ENCODE measurements at places on chromosomes 2 and 18.

DNA sequence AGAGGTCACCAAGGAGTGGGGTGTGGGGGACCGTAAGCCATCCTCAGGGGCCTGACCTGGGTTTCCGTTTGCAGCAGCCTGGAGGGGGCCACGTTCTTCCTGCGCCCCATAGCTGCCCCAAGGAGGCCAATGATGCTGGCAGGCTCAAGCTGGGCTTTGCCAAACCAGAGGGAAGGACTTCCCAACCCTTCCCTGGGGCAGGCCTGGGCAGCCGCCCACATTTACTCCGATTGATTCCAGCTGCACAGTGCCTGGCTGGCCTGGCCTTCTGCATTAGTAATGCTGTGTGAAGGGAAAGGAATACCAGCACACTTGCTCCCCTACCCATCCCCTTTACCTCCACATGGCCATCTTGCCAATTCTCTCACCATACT, 360.6 kb upstream of the SLC14A2 start:
- ATAC-seq: peak; percentile 83

DNA sequence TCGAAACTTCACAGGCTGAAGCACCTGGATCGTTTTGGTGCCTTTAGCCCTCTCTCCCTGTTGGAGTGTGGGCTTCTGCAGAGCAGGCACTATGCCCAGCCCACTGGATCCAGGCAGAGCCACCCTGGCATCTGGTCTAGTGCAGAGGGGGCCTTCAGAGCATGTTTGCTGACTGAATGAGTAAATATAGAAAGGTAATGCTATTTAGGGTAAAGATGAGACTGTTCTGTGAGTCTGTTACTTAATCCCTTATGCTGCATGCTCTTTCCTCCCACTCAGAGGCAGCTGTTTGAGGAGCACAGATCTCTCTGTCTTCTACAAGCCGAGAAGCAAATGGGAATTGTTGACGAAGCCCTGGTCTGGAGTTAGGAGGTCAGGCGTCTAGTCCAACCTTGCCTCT, 130.2 kb downstream of the RGPD3 start:
- ATAC-seq: no peak

DNA sequence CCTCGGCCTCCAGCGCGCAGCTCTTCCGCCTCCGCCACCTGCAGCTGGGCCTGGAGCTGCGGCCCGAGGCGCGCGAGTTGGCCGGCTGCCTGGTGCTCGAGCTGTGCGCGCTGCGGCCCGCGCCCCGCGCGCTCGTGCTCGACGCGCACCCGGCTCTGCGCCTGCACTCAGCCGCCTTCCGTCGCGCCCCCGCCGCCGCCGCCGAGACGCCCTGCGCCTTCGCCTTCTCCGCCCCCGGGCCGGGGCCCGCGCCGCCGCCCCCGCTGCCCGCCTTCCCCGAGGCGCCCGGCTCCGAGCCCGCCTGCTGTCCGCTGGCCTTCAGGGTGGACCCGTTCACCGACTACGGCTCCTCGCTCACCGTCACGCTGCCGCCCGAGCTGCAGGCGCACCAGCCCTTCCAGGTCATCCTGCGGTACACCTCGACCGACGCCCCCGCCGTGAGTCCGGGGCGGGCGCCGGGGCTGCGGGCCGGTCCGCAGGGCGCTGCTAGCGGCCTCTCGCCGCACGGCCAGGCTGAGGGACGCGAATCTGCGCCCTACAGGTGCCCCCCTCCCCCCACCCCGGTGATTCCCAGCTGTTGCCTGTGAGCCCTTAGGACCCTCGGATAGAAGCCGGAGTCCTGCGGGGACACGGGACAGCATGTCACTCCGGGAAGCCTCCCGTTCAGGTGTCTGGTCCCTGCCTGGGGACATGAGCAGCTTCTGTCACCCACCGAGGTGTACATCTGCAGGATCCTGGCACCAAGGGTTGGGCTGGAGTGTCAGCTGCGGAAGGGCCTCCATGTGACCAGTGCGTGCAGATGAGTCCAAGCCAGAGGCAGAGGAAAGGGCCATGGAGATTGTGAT, 616 bp downstream of the RNPEPL1 start:
- no peak for ATAC-seq

DNA sequence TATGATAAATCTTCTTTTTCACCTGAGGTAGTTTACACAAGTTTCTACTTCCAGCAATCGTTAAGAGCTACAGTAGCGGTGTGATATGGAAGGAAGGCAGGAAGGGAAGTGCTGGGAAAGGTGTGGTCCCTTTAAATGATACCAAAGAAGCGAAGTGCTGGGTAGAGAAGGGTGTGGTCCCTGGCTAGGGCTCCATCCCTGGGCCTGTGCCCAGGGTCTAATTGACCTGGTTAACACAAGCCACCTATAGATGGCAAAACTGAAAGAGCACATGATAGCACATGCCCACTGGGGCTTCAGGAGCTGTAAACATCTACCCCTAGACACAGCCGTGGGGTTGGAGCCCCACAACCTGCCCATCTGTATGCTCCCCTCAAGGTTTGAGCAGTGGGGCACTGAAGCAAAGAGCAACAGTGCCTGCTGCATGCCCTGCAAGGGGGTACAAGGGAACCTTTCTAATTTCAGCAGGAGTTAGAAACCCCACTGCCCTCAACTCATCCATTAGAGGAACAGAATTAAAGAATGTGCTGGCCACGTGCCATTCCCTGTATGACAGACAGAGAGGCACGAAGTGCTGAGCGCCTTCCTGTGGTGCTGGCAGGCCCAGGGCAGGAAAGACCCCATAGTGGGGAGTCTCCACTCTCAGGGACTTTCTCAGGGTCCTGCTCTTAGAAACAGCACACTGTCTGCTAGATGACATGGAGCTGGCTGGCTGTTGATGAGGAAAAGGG, 153.1 kb upstream of the LMAN1 start:
- ATAC-seq: no peak

DNA sequence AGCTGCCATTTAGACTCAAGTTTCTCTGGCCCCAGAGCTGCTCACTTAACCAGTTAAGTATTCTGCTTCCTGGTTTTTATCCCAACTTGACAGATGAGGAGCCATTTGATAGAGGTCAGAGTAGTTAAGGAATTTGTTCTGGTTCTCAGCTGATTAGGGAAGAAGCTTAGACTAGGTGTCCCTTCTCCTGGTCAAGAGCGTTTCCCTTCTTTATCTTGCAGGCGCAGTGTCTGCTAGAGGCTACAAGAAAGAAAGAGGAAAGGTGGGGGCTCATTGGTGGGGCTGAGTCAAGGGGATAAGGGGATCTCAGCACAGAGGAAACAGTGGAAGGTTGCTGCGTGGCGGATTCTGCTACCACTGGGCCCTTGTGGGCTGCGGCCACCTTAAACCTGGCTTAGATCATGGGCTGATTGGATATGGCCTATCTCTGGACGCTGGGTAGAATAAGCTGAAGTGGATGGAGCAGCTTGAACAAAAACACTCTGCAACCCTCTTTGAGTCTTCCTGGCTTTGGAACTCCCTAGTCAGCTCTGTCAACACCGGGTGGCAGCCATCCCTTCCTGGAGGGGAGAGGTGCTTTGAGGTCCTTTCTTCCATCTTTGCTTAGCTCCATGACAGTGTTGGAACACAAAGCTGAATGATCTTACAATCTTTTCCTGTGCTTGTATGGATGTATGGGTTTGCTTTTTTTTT, 70.8 kb downstream of the QPCT start:
- peak; percentile 72 for ATAC-seq

DNA sequence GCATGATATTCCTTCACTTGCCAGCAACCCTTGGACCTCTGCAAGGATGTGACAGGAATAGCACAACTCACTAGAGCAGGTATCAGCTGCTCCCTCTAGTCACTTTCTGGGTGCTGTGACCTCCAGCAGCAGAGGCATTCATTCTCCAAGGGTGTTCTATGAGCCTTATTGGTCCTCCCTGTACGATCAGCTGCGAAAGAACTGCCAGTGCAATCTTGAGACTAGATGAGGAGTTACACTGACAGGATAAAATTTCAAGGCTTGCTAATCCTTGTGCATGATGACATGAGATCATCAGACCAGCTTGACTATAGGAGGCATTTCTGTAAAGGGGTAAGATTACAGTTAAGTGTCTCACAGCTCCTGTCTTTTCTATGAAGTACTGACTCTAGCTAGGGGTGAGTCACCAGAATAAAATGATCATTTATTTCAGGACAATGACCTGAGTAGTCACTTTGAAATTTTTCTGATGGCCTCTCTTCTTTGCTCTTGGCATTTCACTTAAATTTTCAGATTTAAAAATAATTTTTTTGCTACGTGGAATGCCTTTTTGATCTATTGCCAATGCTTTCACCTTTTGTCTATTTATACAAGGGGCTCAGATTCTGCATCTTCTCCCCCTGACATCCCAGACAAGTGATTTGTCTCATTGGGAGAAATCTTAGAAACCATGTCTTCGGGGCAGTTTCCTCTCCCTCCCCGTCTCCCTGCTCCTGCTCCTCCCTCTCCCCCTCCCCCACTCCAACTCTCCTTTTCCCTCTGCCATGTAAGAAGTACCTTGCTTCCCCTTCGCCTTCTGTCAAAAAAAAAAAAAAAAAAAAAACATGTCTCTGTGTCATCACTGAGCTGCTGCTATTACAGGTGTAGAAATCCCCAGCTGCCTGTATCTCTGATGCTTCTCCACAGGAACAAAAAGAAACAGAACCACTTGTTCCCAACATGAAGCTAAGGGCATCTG, 49.2 kb upstream of the FRZB start:
- peak; percentile 99 for ATAC-seq

DNA sequence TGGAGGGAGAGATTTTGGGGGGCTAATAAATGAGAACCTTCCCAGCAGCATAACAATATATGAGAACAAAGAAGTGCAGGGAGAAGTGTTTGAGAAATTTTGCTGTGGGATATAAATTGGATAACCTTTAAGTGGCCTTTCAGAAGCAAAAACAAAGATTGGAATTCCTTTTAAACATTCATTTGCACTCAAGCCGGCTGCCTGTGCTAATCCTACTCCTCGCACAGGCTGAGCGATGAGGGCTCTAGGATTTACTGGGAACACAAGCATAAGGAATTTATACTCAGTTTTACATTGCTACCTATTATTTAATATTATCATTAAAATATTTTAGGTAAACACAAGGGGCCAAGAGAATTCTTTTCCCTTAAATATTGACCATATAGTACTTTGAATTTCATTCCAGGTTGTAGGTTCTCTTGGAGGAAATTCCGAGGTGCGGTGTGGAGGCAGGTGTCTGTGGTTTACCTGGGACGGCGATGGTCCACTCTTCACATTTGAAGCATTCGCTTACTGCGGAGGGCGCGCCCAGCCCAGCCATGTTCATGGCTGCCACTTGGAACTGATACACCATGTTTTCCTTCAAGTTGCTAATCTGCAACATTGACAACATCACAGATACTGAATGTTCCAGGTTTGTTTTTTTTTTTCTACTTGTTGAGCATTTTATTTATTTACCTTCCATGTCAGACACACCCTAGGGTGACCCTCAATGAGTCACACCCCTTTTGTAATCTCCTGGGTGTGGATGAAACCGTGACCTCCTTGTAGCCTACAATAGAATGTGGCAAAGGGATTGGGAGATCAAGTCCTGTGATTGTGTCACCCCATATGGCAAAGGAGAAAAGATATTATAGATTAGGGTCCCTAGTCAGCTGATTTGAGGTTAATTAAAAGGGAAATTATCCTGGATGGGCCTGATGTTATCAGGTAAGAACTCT, 100.1 kb downstream of the MYOM1 start:
- ATAC-seq: no peak

DNA sequence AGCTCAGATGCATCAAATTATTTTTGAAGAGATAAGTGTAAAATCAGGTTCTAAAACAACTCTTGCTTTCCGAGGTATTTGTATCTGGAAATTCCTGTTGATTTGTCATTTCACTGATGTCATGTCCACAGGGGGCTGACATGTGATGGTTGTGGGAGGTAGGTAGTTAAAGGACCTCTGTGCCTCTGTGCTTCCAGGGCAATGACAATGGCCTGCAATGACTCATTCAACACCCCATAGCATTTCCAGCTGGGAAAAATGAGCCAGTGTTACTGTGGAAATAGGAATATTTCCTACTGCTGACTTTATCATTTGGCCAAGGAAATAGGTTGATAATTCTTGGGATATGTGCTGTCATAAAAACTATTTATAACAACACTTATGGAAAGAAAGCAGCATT, 86.2 kb upstream of the CCDC195 start:
- ATAC-seq: no peak

DNA sequence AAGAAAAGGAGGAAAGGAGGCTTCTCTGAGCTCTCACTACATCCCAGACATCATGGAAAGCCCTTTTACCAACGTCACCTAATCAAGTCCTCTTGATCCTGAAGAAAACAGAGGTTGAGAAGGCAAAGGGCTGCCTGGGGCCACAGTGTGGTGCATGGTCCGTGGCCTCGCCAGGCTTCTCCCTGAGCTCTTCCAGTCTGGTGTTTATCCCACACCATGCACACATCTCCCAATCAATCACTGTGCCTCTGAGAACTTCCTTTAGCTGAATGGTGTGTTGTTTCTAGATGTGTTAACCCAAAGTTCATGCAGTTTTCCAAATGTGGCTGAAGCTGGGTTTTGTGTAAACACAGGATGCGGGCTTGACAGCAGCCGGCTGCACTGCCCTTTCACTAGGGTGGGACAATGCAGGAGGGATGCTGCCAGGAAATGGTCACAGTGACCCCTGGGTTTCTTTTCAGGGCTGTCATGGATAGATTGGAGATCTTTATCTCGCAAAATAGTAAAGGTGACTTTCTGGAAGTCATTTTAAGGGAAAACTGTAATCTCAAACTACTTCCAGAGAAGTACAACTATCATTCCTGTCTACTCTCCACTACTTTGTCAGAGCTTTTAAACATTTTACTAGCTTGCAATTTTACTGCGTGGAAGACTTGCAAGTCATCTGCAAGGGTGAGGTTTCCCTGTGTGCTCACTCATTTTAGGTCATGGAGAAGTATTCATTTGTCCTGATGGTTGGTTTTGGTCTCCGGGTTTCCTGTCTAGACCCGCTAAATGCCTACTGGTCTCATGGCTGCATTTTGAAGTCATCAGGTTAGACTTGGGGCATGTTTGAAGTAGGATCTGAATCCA, 54.6 kb downstream of the IL1R2 start:
- ATAC-seq: no peak

GRCh38 chr2:83305758-83306378, 1153.2 kb downstream of the SUCLG1 start:
- no peak for ATAC-seq

GRCh38 chr2:184413221-184413620, 185.1 kb upstream of the ZNF804A start:
- ATAC-seq: no peak

GRCh38 chr2:214713080-214713830, 96.2 kb downstream of the BARD1 start:
- ATAC-seq: no peak

All from SK-N-SH treated with all-trans-retinoic acid at 6 μM for 48 hours (cell line).